ENCODE measurements at places on chromosomes 1 and 21.
A peak's percentile ranks its signal among the peaks of the same experiment; 100 is the strongest.

DNA sequence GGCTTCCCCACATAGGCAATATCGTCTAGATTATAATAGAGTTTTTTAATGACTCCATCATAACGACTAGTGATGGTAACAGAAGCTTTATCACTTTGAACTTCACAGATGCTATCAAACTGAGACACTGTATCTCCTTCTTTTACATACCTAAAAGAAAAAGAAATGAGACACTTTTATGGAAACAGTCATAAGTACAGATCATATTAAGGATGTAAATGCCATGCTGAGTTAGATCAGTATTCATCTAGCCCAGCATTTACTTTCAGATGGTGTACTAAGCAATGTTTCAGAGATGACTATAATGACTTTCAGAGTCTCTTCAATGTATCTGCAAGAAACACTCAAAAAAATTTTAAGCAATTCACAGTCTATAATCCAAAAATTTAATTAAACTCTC lies 18.9 kb downstream of the DBT start:
- DNase-seq: no peak

DNA sequence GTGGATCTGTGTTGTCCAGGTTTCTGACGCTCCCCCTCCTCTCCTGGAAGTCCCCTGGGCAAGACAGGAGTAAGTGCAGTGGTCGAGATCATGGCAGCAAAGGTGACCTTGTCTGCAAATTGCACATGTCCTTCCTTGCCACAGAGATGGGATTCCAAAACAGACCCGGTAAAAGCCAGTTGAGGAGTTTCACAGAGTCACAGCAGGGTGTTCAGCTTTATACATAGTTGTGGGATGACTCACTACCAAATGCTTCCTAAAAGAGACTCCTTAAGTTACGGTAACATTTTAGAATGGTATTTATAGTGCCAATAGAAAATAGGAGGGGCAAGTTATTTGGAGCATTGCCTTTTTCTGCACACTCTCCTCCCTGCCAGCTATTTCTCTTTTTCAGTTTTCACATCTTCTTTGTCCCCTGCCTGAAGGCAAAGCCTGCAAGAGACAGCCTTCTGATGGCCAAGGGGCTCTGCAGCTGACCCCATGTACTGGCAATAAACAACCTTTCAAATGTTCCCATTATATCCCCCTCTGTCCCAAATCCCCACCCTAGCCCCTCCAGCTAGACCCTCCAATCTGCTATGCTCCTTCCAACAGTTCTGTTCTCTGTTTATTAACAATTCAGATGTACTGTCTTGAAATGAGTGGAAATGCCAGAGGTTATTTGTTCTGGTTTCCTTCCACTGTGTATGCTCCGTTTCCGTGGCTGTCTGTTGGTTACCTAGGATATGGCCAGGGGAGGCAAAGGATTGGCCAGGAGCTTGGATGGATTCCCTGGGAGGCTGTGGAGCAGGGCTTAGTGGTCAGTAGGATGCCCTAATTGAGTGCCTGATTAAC lies 115.0 kb downstream of the TGFB2 start:
- DNase-seq: peak; percentile 92

- DNase-seq: peak; percentile 56
Observed at GRCh38 chr1:159924025-159924790, 1.1 kb downstream of the TAGLN2 start.

DNA sequence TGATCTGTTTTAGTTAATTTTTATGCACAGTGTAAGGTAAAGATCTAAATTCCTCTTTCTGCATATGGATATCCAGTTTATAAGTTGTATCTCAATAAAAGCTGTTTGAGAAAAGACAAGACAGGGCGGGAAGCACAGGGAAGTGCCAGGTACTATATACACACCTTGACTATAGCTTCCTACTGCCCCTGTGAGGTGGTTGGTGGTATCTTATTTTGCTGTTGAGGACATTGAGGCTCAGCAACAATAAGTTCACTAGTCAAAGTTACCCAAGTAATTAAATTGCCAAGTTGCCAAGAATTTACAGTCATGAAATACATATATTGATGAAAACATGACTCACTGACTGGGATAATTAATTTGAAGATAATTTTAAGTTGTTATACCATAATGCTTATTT lies 109.1 kb downstream of the CD247 start:
- no peak for DNase-seq

GRCh38 chr1:62012836-62013235 lies 181.8 kb upstream of the L1TD1 start:
- no peak for DNase-seq

DNA sequence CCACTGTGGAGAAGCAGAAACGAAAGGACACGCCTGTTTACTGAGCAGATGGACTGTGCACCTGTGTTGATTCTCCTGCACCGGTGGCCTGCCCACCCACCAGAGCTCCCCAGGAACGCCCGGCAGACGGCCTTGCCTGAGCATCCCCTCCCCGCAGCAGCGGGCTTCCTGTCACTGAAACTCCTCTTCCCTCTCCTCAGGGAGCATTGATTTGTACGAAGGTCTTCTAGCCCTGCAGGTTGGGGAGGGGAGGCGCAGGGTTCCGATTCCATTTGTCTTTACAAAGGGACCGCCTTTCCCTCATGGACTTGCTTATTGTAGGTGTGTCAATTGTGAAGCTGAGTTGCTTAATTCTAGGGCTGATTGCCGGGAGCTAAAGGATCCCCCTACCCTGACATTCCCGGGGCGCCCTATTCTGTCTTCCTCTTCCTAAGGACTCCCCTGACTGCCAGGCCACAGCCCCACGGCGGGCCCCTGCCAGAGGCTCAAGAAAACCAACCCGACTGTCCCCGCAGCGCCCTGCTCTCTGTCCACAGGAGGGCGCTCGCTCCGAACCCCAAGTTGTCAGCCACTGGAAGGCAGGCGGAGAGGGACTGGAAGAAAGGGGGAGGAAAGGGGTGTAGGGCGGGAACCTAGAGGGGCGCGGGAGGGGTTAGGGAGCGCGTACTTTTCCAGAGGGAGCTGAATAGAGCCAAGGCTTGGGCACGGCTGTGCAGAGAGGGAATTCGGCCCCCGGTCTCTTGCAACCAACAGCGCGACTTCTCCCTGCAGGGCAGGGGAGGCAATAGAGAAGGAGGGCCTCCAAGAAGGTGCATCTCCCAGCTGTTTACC lies 2.8 kb downstream of the S100A6 start:
- peak; percentile 65 for DNase-seq

- DNase-seq: no peak
Observed at GRCh38 chr1:69569576-69570328, 2.0 kb downstream of the LRRC7 start.

- no peak for DNase-seq
Observed at GRCh38 chr1:24717887-24718650, 27.2 kb upstream of the CLIC4 start.

DNA sequence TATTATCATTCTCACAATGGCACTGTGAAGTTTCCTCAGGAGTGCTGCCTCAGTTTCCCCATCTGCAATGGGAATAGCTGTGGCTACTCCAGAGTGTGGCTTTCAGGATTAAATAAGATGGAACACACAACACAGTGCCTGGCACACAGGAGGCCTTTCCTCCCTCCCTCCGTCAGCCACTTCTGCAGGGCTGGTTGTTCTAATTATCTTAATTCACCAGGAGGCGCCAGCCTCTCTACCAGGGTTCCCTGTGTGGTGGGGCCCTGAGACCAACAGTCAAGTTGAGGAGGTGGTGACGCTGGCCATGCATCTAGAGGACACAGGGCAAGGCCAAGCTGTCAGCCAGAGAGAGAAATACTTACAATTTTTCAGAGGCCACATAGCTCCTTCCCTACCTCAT lies 6.3 kb upstream of the FOXO6 start:
- no peak for DNase-seq

DNA sequence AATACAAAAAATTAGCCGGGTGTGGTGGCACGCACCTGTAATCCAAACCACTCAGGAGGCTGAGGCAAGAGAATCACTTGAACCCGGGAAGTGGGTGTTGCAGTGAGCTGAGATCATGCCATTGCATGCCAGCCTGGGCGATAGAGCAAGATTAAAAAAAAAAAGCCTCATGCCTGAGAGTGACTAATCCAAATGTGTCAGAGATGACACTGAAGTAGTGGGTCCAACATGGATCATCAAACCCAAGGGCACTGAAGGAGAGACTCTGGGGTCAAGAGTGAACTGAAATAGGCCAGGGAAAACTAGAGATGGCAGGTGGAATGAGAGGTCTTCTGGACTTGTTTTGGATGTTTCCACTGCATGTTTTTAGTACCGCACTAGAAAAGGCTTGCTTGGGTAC lies 10.2 kb upstream of the CACHD1 start:
- no peak for DNase-seq

GRCh38 chr1:201747261-201747660 lies 81.7 kb upstream of the IPO9 start:
- no peak for DNase-seq

DNA sequence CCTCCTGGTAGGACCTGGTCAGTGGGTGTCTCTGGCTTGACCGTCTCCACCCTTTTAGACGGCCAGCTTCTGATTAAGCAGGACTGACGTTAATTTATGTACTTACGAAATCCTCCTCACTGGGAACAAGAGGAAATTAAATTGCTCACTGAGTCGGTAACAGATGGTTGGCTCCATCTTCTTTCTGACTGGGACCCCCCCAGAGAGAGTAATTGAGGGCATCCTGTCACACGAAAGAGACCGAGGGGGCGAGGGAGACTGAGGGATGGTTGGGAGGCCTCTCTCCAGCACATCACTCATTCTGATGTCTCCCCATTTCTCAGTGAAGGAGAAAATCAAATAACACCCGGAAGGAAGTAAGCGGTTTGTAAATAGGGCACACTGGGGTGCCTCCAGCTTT lies 104.8 kb downstream of the OMA1 start:
- no peak for DNase-seq

- peak; percentile 12 for DNase-seq
Observed at GRCh38 chr1:174769961-174770549, 229.7 kb upstream of the CACYBP start.

- no peak for DNase-seq
Observed at GRCh38 chr1:64474665-64475439, 4.9 kb downstream of the CACHD1 start.

DNA sequence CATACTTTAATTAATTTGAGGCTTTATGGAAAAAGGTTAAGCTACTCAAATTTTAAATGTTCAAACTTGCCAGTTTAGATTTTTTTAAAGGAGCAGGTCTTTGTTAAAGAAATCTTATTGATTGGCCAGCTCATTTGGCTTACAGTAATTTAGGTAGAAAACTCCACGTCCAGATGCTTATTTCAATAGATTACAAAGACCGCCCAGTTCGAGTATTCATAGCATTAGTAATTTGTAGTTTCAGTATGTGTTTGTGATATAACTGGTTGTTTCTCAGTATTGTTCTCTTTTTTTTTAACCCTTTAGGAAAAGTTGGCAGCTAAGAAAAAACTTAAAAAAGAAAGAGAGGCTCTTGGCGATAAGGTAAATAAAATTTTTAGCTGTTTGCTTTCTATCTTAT lies 1.6 kb downstream of the RPF1 start:
- DNase-seq: no peak

DNA sequence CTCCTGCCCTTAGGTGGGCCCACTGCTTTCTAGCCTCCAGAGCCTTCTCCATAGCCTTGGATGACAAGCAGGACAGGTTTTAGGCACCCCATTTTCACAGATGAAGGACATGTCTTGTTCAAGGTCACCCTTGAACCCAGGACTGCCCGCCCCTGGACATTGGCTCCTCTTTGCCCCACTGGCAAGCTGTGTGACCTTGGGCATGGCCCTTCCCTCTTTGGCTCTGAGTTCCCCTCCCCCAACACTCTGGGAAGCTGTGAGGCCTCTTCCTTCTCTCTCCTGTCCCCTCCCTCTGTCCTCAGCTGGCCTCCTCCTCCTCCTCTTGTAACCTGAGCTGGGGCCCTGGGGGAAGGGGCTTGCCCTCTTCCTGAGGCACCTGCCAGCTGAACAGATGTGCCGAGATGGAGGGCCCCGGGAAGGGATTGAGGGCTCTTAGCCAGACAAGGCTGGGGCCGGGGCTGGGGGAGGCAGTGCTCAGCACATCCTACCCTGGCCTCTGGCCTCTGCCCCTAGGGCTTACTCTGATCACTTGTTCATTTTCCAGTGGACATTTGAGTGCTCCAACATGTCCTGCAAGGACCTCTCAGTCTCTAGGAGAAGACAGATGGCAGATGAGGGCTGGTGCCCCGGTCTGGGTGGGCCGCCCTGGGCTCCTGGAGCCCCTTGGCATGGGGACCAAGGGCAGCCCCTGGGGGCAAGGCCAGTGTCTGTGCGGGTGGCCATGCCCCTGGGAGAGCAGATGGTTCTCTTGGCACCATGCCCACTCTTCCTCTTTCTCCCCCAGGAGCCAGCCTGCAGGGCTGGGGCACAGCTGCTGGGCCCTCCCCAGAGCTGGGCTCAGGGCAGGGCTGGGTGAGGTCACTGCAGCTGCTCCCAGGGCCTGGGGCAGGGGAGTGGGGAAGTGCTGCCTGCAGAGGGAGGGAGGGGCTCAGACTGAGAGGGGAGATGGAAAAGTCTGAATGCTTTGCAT lies 10.7 kb downstream of the FOXO6 start:
- DNase-seq: no peak

GRCh38 chr1:22045604-22046228 lies 6.8 kb upstream of the CDC42 start:
- no peak for DNase-seq

DNA sequence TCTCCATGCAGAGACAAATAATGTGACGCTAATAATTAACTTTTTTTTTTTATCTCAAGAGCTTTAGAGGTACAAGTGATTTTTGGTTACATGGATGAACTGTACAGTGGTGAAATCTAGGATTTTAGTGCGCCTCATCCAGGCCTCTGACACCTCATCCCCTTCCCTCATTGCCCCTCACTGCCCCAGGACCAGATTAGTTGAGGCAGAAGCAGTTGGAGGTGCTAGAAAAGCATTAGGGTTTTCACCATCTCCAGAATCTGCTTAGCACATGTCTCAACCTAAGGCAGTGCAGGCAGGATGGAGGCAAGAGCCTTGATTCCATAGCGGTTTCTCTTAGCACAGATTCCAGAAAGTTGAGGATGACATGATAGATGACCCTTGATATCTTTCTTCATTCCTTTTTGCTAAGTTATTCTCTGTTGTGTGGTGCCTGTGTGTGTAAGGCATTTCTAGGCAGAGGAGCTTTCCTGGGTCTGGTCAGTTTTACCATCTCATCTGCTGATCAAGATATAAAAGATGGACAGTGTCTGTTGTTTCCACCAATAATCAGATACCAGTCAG lies 16.3 kb upstream of the IL10 start:
- DNase-seq: no peak

GRCh38 chr21:44301961-44302406 lies 2.1 kb downstream of the PFKL start:
- no peak for DNase-seq

GRCh38 chr1:6447016-6447817 lies 18.8 kb downstream of the TNFRSF25 start:
- DNase-seq: no peak

GRCh38 chr1:51861669-51862068 lies 16.9 kb downstream of the NRDC start:
- DNase-seq: no peak
